ENCODE measurements at places on chromosomes 5 and 9. TPM values are rescaled to one million over a fixed set of nuclear protein-coding genes. Genes with fewer than 3 reads are reported as not detected.

The DNAJC18 gene
- total RNA-seq: 18.8 TPM

DNA sequence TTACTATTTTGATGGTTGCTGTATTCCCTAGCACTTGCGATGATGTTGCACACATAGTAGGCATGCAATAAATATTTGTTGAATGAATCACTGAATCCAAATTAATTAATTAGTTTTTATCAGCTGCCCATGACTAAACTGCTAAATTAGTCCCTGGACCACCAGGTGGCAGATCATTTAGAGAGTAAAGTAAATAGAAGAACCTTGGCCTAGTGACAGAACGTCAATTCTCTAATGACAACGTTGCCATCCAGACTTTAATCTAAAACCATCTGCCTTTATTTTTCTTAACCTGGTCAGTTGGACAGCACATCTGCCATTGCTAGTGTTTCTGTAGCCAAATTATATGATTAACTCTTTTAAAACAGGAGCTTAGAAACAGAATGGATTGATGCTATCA lies 457.5 kb downstream of the KIF4B start:
- H3K27me3 ChIP-seq: no peaks in the 10 kb centered on the region
- H3K4me3 ChIP-seq: no peak overlapping the region
- no peaks in the 10 kb centered on the region for H3K36me3 ChIP-seq

The LIFR gene
- not detected for total RNA-seq

The RPL35 gene
- 2,729 TPM for total RNA-seq

The FOXD4L5 gene
- 0.10 TPM for total RNA-seq

The SERINC5 gene
- 34.8 TPM for total RNA-seq

DNA sequence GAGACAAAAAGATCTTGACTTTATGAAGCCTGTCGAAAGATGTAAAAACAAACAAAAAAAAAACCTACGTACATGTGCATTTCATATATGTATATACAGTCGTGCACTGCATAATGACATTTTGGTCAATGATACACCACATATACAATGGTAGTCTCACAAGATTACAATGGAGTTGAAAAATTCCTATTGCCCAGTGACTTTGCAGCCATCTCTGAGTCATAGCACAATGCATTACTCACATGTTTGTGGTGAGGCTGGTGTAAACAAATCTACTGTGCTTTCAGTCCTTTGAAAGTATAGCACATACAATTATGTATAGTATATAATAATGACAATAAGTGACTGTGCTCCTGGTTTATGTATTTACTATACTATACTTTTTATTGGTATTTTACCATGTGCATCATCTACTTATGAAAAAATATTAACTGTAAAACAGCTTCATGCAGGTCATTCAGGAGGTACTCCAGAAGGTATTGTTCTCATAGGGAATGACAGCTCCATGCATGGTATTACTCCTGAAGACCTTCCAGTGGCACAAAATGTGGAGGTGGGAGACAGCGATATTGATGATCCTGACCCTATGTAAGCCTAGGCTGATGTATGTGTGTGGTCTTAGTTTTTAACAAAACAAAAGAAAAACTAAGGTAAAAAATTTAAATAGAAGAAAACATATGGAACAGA lies 73.7 kb upstream of the FST start:
- H3K4me3 ChIP-seq: no peak overlapping the region
- peaks cover 4% of the 10 kb centered on the region for H3K4me1 ChIP-seq

The WASHC1 gene
- 24.1 TPM for total RNA-seq

DNA sequence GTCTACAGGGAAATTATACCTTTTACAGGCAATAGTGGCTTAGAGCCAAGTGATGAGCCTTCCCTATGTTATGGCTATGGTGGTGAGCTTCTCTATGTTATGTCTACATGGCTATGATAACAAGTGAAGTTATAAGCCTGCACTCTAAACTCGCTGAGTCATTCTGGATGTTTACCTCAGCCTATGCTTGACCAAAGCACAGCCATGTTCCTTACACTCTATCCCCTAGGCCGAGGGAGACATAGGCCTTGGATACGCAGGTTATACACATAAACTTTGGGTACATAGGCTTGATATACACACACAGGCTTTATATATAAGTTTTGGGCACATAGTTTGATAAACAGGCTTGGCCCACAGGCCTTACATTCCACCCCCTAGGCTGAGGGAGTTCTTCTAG lies 13.8 kb downstream of the DMAC1 start:
- no peak for DNase-seq
- H3K36me3 ChIP-seq: peaks cover 3% of the 10 kb centered on the region
- H3K4me1 ChIP-seq: no peaks in the 10 kb centered on the region
- no peaks in the 10 kb centered on the region for H3K27me3 ChIP-seq
- H3K4me3 ChIP-seq: no peak overlapping the region
- no peak overlapping the region for H3K27ac ChIP-seq

The SEC61B gene
- total RNA-seq: 105 TPM

DNA sequence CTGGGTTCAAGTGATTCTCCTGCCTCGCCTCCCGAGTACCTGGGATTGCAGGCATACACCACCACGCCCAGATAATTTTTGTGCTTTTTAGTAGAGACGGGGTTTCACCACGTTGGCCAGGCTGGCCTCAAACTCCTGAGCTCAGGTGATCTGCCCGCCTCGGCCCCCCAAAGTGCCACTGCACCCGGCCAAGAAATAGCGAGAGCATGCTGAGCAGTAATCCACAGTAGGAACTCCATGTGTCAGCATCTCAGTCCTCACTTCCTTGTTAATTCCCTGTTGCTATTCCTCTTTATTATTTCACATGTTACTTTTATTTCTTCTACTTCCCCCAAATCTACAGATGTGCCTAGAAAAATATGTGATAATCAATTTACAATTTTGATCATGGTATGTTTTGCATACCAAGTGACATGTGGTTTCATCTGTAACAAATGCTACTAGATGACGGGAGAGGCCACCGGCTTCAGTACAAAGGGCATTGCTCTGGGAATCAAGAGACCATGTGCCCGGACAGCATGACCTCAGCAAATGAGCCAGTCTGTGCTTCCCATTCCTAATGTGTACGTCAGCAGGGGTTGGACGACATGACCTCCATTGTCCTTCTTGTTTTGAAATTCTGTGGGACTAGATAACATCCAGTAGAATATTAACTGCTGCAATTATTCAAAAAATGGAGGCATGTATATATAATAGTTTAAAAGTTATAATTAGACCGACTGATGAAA lies 61.6 kb downstream of the FNBP1 start:
- H3K4me1 ChIP-seq: peaks cover 42% of the 10 kb centered on the region
- H3K4me3 ChIP-seq: no peak overlapping the region
- H3K36me3 ChIP-seq: peaks cover 39% of the 10 kb centered on the region
- no peaks in the 10 kb centered on the region for H3K27me3 ChIP-seq
- no peak for DNase-seq
- H3K27ac ChIP-seq: peak overlapping the region; percentile 46

GRCh38 chr5:68037546-68037945 lies 178.0 kb upstream of the PIK3R1 start:
- no peak overlapping the region for H3K27ac ChIP-seq
- H3K4me3 ChIP-seq: no peak overlapping the region
- no peaks in the 10 kb centered on the region for H3K4me1 ChIP-seq
- no peak for DNase-seq

DNA sequence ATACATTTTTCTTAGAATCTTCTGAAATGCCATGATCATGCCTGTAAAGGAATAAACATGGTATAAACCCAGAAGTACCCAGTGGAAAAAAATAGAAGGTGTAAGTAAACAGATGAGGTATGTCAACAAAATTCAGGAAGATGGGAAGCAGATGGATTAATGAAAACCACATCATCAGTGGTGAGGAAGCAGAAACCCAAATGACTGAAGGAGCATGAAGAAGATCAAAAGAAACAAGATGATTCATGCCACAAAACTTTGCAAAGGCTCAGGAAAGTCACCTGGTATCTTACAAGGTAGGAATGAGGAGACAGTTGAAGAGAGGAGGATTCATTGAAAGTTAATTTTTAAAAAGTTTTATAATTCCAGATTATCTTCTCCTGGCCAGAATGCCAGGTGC lies 132.8 kb upstream of the PAPPA start:
- no peak overlapping the region for H3K27ac ChIP-seq
- no peak for DNase-seq
- no peaks in the 10 kb centered on the region for H3K36me3 ChIP-seq
- H3K4me1 ChIP-seq: no peaks in the 10 kb centered on the region
- no peaks in the 10 kb centered on the region for H3K27me3 ChIP-seq

The SOX30 gene
- total RNA-seq: 0.36 TPM

DNA sequence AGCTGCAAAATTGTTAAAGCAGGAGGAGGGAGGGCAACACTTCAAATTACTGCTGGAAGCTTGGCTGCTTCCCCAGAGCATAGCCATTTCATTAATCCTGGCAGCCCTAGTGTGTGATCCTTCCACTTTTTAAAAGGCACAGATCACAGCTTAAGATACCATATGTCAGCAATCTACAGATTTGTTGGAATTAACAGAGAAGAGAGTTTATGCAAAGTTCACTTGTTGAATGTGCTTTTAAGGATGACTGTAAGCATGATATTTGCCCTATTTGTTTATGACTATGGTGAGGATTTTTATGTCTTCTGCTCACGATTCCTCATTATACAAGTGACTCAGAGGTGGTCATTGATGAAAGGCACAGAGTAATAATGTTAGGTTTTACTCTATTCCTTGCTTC lies 156.0 kb upstream of the CDKN2B start:
- H3K27ac ChIP-seq: no peak overlapping the region
- H3K27me3 ChIP-seq: peaks cover 6% of the 10 kb centered on the region
- H3K4me3 ChIP-seq: no peak overlapping the region
- no peaks in the 10 kb centered on the region for H3K36me3 ChIP-seq

- H3K4me3 ChIP-seq: no peak overlapping the region
- H3K36me3 ChIP-seq: no peaks in the 10 kb centered on the region
- H3K27me3 ChIP-seq: no peaks in the 10 kb centered on the region
- H3K27ac ChIP-seq: no peak overlapping the region
- H3K4me1 ChIP-seq: peaks cover 17% of the 10 kb centered on the region
Observed at GRCh38 chr5:32507738-32508434, 63.3 kb upstream of the ZFR start.

The RPL7A gene
- 4,111 TPM for total RNA-seq

GRCh38 chr9:86589273-86589672 lies 235.1 kb upstream of the TUT7 start:
- no peak for DNase-seq
- peaks cover 6% of the 10 kb centered on the region for H3K27me3 ChIP-seq
- H3K27ac ChIP-seq: no peak overlapping the region

DNA sequence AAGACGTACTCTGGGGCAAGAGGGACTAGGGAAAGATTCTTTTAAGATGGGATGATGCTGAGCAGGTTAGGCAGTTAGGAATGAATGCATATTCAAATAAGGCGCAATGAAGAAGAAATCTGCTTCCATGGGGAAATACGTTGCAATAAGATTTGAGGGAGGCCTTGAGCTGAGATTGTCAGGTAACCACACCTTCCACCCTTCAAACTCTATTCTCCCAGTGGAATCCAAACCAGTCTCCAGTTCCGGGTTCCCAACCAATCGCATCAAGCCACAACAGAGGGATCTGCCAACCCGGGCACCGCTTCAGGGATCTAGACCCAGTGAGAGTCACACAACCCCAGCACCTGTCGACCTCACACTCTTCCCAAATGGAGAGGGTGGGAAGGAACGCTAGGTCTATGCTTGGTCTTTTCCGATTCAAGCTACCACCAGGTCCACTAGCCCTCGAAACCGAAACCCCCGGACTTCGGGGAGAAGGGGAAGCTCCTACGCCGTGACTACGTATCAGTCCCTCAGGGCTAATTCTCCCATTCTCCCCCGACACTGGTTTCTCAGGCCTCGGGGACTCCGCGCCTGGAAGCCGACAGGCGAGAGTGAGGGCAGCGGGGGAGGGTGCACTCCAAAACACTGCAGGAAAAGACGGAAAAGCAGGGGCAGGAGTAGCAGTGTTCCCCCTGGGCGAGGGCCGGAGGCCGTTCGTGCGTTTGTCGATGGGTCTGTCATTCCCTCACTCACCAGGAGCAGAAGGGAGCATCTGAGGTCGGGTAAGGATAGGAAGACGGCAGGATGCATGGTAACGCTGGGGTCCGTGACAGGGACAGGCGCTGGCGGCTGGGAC lies 534 bp downstream of the ERP44 start:
- DNase-seq: peak; percentile 41
- peaks cover 34% of the 10 kb centered on the region for H3K4me1 ChIP-seq
- H3K27ac ChIP-seq: peak overlapping the region; percentile 79
- peak overlapping the region; percentile 97 for H3K4me3 ChIP-seq

Data from activated naive CD4-positive, alpha-beta T cell treated with anti-CD3 and anti-CD28 coated beads for 36 hours (primary cell).